ENCODE measurements at places on chromosomes 7 and 10.

DNA sequence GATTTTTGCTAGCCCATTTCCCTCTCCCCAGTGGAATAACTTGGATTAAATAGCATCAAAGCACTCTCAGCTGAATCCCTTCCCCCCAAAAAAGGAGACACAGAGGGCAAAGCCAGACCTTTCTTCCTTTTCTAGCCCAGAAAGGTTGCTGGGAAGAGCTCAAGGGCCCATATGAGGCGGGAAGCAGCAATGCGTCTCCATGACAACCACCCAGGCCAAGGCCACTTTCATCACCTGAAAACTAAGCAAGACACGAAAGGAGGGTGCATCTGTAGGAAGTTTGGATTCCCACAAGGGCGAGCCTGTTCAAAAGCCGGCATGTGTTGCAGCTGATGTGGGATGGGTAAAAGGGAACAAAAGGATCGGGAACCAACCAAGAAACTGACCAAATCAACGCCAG is 229.1 kb downstream of the PLXNA4 start:
- no peak for DNase-seq

DNA sequence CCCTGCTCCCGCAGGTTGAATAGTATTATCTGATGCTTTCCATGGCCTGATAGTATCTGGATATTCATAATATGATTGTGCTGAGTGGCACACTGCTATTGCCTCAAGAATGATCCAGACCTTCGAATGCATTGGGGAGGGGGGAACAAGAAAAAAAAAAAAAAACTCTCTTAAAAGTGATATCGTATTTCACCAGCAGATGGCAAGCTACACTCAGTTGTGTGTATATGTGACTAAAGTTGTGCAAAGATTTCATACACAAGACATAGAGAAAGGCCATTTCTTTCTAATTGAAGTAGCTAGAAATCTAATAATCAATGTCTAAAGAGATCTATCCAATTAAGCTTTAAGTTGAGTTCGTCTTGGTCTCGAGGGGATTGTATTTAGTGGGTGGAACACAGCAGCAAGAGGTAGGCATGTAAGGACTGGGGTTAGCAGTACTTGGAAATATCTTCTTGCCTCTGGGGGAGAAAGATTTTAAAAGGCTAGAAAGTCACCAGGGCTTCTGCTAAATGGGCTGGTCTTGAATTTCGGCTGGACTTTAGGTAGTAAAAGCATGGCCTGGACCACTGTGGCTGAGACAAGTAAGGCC is 15.3 kb downstream of the SFRP4 start:
- no peak for DNase-seq

- DNase-seq: no peak
Measured at GRCh38 chr7:47622946-47623640, 41.2 kb upstream of the TNS3 start.

GRCh38 chr7:30278376-30278775 is 6.0 kb upstream of the ZNRF2 start:
- DNase-seq: no peak

DNA sequence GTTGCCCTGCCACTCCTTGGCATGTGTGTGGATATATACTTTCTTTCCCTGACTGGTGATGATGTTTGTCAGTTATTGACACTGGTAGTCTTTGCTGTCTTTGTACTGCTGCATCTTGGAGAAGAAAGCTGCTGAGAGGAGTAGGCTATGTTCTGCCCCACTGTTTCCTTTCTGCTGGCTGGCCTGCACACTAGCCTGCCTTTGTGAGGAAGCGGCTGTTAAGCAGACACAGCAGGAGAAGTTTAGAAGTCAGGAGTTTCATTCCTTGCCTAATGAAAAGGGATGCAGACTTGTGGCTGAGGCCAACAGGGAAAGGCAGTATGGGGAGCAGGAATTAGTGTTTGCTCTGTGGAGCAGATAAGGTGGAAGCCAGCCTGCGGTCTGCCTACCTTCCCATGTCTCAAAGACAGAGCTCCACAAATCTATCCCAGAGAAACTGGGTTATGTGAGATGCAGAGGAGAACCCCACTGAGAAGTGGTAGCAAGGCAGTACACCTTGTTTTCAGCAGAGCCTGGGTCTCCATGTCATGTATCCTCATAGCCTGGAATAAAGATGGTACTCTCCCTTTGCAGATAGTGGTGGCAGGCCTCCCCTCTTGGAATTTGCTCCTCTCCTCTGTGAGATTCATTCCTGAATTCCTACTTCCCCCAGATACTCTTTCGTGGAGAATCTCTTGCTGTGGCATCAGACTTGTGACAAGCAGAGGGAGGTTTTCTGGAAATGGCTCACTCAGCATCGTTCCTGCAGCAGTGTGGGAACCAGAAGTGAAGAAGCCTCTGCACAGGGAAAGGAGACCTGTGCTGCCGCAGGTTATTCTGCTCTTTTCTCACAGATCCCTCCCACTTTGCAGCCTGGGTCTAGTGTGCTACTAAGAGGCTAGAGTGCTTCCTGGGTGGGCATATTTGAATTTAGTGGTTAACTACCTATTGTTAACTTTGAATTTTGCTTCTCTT is 130.2 kb downstream of the LRRC4 start:
- DNase-seq: no peak
